ENCODE measurements at places on chromosomes 4 and X.

DNA sequence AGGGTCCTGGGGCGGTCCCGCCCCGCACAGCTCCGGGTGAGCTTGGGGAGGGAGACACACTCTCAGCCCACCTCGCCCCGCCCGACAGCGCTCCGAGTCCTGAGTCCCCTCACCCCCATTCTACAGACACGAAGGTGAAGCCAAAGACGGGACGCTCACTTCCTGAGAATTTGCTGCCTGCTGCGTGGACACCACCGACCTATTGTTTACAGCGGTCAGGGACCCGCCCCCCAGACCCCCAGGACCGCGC is 796 bp upstream of the ZNF141 start:
- DNase-seq: no peak

GRCh38 chr4:37528166-37528885 is 157.8 kb downstream of the RELL1 start:
- no peak for DNase-seq

- DNase-seq: no peak
Observed at GRCh38 chr4:7867191-7867590, 72.5 kb downstream of the AFAP1 start.

DNA sequence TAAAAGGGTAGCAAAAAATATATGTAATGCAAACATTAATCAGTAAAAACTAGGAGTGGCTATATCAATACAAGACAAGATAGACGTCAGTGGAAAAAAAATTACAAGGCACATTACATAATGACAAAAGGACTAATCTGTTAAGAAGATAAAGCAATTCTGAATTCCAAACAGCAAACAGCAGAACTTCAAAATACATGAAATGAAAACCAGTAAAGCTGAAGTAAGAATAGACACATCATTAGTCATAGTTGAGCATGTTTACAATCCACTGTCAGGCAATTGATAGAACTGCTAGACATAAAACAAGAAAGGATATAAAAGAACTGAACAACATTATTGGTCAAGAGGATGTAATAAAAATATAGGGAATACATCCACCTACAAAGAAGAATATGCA is 12.2 kb downstream of the SULT1B1 start:
- no peak for DNase-seq

- no peak for DNase-seq
Observed at GRCh38 chr4:149102765-149103164, 660.6 kb upstream of the NR3C2 start.
